ENCODE measurements at places on chromosomes 13 and 19.
A peak's percentile ranks its signal among the peaks of the same experiment; 100 is the strongest.

DNA sequence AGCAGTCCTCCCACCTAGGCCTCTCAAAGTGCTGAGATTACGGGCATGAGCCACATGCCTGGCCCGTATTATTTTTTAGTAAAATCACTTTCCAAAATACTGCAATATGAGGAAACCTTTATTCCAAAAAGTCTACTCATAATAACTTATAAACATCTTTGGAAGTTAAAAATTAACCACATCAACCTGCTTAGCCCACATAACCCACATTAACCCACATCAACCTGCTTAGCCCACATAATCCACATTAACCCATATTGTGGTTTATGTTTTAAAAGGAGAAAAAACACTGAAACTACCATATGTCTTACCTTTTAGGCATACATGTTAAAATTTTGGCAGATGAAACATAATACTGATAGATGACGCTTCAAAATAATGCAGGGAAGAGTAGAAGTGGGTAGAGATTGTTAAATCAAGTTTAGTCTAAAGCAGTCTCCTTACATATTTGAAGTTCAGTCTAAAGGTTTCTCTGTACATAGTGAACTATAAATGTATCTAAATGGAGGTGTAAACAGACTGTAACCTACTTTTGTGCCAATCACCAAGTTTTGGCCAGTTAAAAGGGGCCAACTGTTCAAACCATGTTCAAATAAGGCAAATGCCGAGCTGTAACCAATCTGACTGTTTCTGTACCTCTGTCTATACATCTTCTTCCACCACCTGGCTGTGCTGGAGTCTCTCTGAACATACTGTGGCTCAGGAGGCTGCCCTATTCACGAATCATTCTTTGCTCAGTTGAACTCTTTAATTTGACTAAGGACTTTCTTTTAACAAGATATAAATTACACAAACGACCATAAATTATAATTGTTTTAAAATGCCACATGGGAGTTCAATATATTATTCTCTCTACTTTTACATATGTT is 14.5 kb downstream of the KPNA3 start:
- DNase-seq = no peak

DNA sequence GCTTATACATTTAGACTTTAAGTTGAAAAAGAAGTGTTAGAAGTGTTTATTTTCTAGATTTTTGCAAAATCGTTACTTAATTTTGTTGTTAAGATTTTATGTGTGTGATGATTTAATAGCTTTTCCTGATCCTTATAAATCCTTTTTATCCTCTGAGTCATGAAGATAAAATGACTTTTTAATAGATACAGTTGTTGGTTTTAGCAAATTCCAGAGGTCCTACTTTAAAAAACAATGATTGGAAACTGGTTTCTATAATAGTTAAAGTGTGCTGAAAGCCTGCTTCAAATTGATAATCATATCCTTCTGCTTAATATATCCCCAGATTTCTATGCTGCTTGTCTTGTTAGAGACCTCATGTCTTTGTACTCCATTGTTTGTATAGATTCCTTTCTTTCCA is 39.0 kb downstream of the RNASEH2B start:
- DNase-seq = no peak

DNA sequence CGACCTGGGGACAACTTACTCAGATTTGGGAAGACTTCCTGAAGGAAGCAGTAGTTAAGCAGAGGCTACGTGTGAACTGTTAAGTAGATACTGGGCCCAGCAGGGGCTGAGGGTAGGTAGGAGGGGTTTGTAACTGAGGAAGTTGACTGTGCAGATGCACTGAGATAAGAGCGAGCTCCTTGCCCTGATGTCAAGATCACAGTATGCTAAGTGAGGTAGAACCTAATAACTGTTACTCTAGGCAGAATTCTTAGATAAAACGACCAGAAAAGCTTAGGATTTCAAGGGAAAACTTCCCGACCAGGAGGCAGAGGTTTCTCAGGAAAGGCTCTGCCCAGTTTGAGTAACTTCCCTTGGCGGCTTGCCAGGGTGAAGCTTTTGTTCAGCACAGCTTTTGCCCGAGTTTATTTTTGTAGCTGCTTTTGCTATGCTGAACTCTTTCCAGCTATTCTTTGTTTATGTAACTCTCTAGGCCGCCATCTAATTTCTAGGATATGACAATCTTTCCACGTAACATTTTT is 632.1 kb downstream of the DIAPH3 start:
- DNase-seq = peak; percentile 91

DNA sequence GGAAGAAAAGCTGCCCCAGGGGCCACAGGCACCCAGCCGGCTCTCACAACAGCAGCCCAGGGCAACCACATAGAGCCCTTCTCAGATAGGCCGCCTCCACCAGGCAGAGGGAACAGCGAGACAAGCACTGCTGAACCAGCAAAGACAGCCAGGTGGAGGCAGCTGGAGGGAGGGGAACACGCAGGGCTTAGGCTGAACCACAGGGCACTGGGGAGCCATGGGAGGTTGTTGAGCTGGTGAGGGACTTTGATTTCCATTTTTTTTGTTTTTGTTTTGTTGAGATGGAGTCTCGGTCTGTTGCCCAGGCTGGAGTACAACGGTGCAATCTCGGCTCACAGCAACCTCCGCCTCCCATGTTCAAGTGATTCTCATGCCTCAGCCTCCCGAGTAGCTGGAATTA is 3.5 kb downstream of the GAMT start:
- no peak for DNase-seq

DNA sequence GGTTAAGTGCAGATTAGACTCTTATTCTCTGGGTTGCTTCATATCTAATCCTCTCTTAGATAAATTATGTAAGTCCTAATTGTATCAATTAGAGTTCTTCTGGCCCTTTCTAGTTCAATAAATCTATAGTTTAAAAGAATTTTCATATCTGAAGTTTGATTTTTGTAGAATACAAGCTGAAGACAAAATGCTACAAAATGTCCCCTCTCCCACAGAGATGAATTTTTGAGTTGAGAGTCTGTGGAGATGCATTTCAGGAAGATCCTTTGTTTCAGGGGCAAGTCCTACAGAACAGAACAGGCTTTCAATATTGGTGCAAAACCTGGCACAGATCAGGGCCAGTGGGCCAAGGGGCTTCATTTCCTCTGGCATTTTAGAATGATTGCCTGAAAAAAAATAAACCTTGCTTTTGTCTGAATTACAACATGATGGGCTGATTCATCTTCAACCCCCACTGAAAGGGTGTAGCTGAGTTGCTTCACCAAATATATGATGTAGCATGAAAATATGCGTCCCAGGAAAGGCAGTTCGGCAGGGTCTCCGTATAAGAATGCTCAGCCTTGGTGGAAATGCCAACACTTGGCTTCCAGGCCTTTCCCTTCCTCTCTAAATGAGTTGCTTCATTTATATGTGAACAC is 6.4 kb upstream of the IPO5 start:
- no peak for DNase-seq

- no peak for DNase-seq
Measured at GRCh38 chr13:45715351-45715750, 13.2 kb downstream of the CBY2 start.

DNA sequence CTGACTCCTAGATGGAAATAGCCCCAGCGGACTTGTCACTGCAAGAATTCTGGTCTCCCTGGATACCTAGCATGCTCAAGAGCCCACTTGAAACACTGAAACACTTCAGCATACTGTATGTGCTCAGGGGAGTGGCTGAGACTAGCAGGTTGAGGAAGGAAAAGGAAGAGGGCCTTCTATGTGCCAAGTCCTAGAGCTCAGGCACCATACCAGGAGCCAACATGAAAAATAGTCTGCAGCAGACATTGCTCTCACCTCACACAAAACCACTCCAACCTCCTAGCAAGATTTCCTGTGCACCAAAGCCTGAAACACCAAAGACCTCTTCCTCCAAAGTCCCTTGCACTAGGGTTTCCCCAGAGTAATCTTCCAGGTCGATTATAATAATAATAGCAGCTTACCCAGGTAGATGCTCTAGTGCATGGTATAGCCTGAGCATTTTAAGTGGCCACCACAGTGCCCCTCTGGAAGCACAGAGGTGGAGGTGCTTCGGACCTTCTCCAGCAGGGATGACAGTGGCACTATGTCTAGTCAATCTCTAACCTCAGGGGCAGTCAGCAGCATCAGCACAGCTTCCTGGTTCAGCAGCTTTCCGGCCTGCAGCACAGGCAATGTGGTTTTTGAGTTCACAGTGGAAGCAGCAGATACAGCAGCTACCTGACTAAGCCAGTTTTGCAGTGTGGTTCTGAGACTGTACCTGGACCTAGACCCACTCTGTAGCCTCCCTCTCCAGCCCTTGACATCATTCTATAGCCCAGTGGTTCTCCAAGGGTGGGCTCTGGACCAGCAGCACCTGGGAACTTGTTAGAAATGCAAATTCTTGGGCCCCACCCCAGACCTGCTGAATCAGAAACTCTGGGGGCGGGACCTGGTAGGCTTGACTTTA is 45.6 kb upstream of the UBE2L5 start:
- peak; percentile 59 for DNase-seq

GRCh38 chr13:90498096-90498495 is 849.4 kb upstream of the MIR17HG start:
- no peak for DNase-seq

DNA sequence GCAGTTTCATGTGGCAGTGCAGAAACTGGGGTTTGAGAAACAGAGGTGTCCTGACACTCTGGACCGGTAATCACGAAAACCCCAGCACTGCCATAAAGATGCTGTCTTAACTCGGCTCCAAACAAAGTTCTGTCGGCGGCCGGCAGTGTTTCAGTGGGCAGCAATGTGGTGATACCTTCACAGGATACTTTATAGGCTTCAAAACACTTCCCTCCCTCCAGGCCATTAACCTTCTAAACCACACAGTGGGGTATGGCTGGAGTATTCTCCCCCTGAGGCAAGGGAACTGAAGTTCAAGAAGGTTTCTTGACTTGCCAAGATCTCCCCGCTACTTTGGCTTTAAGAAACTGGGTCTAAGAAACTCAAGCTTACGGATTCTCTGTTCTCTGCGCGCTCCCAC is 1.1 kb downstream of the RUBCNL start:
- DNase-seq = no peak

DNA sequence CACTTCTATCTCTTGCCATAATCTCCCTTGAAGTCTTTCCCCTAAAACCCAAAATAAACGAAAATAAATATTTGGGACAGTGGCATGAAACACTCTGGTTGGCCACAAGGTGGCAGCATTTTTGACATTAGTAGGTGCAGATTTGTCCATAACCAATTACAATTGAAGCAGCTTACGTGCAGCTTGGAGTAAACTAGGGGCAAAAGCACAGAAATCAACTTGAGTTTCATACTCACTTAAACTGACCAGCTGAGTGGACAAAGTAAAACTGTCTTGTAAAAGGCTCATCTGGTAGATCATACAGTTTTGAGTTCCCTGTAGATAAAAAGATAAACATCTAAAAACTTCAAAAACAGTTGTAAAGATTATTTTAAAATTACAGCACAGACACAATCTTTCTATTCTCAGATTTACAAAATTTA is 18.8 kb downstream of the PDCD5 start:
- peak; percentile 58 for DNase-seq

GRCh38 chr13:21006141-21007005 is 55.0 kb downstream of the LATS2 start:
- no peak for DNase-seq

DNA sequence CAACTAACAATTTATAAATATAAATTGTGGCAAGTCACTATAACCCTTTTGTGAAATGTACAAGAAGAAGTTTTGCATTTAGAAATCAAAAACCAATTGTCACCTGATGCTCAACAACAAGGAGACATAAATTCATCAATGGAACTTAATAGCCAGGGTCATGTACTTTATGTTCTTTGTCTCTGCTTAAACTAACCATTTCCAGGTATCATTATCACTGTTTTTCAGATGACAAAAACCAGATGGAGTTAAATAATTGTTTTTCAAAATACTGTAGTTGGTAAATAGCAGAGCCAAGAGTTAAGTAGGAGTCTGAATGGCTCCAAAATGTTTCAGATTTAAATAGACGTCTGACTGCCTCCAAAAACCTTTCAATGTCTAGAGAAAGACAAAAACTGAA is 72.3 kb upstream of the MAB21L1 start:
- no peak for DNase-seq

GRCh38 chr19:54209058-54209810 is 8.6 kb downstream of the RPS9 start:
- no peak for DNase-seq

- no peak for DNase-seq
Measured at GRCh38 chr13:46629811-46630413, 76.9 kb downstream of the LRCH1 start.

DNA sequence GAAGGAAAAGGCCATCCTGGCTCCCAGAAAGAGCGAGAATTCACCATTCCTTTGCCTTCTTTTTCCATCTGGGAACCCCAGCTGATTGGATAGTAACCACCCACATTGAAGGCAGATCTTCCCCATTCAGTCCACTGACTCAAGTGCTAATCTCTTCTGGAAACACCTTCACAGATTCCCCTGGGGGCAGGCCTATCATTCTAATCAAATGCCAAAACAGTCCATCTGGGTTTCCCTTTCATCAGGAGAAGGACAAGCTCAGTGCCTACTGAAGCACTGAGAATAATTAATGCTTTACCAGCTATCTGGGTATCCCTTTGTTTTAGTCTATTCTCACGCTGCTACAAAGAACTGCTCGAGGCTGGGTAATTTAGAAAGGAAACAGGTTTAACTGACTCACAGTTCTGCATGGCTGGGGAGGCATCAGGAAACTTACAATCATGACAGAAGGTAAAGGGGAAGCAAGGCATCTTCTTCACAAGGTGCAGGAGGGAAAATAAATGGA is 293.2 kb downstream of the ENOX1 start:
- DNase-seq = no peak

DNA sequence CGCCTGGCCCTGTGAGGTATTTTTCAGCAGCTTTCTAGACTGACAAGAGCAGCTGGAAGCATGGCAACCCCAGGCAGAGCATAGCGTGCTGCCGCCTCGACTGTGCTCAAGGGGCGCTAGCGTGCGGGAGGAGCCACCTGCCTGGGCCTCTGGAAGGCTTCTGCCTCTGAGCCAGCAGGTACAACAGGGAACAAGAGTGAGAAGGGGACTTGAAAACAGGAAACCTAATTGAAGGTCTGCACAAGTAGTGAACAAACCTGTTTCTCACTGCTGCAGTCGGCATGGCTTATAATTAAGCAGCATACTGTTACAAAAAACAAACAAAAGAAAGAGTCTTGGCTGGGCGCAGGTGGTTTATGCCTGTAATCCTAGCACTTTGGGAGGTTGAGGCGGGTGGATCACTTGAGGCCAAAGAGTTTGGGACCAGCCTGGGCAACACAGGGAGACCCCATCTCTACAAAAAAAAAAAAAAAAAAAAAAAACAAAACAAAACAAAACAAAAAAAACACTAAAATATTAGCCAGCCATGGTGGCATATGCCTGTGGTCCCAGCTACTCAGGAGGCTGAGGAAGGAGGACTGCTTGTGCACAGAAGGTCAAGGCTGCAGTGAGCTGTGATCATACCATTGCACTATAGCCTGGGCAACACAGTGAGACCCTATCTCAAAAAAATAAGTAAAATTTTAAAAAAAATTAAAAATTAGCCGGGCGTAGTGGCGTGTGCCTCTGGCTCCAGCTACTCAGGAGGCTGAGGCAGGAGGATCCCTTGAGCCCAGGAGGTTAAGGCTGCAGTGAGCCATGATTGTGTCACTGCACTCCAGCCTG is 12.6 kb upstream of the GARRE1 start:
- DNase-seq = peak; percentile 36

- DNase-seq = no peak
Measured at GRCh38 chr13:20231839-20232555, at the start of gene GJB6. Gene GJB6, minus strand, starts transcription at chr13:20232319. Its CDS starts 8,839 bp downstream, at chr13:20223480.

GRCh38 chr13:104750377-104750776 is 1684.2 kb upstream of the SLC10A2 start:
- no peak for DNase-seq

Measured in KBM-7 (cell line).